RPMI7951 (cell line): ENCODE measurements at places on chromosomes 1 and 21.
A peak's percentile ranks its signal among the peaks of the same experiment; 100 is the strongest.

DNA sequence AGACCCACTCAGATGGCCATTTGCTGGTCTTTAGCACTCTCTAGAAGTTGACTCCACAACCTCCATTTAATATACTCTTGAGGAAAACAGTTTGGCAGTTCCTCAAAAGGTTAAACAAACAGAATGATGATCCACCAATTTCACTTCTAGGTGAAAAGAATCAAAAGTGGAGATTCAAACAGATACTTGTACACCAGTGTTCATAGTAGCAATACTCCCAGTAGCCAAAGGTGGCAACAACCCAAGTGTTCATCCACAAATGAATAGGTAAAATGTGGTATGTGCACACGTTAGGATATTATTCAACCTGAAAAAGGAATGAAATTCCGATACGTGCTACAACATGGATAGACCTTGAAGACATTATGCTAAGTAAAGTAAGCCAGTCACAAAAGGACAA is 6.3 kb downstream of the PRCC start:
- no peak for DNase-seq

DNA sequence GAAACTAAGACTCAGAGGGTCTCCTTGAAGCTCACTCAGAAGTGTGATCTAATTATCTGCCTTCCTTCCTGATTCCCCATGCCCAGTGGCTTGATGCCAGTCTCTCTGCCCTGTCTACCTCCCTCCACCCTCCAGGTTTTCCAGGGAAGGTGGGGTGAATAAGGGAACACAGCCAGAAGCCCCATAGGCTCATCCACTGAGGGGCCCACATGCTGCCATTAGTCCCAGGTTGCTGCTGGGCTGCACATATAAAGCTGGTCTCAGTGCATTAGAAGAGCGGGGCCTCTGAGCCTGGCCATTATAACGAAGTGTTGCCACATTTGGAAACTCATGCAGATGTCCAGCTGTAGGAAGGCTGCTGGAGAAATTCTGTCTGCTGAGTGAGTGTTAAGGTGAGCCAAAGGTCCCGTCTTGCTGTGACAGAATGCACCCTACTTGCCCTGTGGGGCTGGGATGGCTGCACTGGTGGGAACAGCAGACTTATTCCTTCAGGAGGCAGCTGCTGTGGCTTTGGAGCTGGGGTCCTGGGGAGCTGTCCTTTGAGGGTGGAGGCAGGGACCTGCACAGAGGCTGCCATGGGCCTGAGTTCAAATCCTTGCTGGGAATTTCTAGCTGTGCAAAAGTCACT is 2.9 kb downstream of the ADORA1 start:
- no peak for DNase-seq

- DNase-seq = no peak
Observed at GRCh38 chr1:210378736-210379135, 50.0 kb downstream of the HHAT start.

DNA sequence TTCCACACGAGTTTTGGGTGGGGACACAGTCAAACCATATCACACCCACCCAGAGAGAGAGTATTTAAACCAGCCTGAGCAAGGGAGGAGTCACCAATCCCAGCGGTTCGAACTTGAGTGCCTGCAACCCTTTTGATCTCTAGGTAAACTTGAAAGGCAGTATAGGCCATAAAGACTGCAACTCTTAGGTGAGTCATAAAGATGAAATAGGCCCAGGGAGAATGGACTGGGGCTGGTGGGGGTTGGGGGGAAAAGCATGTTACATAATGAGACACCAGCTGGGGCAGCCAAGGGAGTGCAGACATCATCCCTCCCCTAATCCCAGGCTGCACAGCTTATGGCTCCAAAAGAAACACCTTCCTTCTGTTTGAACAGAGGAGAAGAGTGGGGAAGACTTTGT is 99.8 kb upstream of the LHX8 start:
- peak; percentile 45 for DNase-seq

DNA sequence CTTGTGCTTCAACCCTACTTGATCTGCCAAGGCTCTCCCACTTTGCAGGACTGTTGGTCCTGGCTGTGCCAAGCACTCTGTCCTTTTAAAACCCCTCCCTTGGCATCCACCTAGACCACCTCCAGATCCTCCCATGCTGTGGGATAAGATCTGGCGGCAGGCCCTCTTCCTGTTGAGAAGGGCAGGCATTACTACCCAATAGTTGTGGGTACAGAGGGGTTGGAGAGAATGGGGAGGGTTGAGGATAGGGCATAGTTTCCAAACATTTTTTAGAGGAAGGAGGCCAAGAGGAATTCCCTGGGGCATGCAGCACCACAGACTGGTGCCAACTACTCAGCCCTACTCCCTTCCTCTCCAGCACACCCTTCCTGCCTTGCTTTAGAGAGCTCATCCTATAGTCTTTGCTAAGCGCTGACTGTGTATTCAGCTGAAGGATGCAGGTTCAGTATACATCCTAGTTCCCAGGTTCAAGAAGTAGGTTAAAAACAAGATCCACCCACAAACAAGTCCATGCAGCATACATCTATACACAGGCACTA is 70.7 kb downstream of the TRABD2B start:
- DNase-seq = no peak

DNA sequence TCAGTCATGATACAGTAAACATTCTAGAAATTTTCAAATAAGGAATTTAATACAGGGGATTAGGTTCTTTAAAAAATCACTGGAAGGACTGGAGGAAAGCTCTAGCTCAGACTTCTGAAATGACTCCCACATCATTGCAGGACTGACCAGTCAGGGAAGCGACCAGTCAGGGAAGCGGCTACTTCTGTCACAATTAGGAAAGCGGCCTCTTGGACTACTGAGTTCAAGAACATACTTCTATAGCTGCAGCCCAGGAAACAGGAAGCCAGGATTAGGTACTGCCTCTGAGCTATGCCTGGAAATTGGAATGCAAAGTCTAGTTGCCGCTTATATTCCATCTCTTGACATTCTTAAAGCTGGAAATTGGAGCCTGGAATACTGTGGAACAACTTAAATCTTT is 45.5 kb downstream of the USP25 start:
- DNase-seq = peak; percentile 19

GRCh38 chr1:215022741-215023141 is 59.8 kb upstream of the KCNK2 start:
- peak; percentile 24 for DNase-seq

- peak; percentile 77 for DNase-seq
Observed at GRCh38 chr1:7538849-7539768, 232.0 kb upstream of the VAMP3 start.

DNA sequence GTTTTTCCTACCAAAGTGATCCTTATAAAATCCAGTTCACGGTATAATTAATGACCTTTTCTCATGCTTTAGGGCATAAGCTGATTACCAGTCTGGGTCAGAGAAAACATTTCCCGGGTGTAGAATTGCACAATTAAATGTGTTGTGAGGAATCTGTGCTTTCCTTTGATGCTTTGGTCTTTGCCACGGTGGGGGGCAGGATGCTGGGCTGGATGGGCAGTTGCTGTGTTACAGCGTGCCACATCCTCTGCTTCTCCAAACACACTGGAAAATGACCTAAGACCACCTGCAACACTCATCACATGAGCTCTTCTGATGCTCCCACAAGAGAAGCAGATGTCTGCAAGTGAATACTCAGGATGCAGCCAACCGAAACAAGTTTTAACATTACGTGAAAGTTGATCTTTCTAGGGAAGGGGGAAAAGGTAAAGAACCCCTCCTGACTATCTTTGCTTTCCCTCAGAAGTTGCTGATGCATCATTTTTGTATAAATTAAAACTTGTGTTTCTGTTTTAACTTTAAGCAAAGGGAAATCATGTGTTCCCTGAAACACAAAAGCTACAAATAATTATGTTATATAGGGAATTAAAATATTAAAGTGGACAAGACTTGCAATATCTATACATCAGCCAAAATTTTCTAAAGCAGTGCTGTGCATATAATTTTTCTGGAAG is 515.3 kb upstream of the NR5A2 start:
- DNase-seq = peak; percentile 28

- DNase-seq = no peak
Observed at GRCh38 chr1:86552376-86552775, 5.5 kb downstream of the CLCA4 start.

- DNase-seq = no peak
Observed at GRCh38 chr21:45577801-45578175, 35.5 kb upstream of the SLC19A1 start.

- DNase-seq = peak; percentile 57
Observed at GRCh38 chr1:226697151-226697928, 41.7 kb downstream of the ITPKB start.

DNA sequence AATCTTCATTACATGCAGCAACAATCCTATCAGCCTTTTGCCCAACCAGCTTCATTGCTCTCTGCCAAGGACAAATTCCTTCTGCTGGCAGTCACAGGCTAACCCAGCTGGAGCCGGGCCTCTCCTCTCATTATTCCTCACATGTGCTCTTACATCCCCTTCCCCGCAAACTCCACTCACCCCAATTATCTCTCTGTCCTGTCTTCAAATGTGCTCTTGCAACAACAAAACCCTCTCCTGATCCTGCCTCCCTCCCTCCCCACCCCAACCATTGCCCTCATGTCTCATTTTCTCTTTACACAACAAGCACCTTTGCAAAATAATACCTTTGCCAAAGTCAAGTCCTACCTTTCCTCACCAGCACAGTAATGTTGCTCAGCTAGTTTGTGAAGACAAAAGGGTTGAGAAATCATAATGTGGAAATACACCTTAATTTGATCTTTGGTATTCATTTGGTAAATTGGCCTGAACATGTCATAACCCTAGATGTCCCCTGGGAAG is 36.0 kb upstream of the DHCR24 start:
- DNase-seq = no peak

- DNase-seq = no peak
Observed at GRCh38 chr1:143661418-143662101, 310.2 kb downstream of the FAM72C start.
